ENCODE measurements at places on chromosomes 7 and 10.

DNA sequence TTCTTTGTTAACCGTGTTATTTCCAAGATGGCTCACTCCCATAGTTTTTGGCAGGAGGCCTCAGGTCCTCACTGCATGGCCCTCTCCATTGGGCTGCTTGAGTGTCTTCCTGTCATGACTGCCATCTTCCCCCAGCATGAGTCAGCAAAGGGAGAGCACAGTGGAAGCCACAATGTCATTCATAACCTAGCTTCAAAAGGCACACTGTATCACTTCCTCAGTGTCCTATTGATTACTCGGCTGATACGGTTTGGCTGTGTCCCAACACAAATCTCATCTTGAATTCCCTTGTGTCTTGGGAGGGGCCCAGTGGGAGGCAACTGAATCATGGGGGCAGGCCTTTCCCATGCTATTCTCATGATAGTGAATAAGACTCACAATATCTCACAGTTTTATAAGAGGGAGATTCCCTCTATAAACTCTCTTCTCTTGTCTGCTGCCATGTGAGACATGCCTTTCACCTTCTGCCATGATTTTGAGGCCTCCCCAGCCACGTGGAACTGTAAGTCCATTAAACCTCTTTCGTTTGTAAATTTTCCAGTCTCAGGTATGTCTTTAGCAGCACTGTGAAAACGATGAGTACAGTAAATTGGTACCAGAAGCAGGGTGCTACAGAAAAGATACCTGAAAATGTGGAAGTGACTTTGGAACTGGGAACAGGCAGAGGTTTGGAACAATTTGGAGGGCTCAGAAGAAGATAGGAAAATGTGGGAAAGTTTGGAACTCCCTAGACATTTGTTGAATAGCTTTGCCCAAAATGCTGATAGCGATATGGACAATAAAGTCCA lies 106.5 kb downstream of the PRLHR start:
- DNase-seq: no peak

- DNase-seq: no peak
Observed at GRCh38 chr10:119246862-119247549, 39.6 kb downstream of the GRK5 start.

GRCh38 chr7:94823947-94824346 lies 83.4 kb upstream of the PPP1R9A start:
- DNase-seq: peak; percentile 62

DNA sequence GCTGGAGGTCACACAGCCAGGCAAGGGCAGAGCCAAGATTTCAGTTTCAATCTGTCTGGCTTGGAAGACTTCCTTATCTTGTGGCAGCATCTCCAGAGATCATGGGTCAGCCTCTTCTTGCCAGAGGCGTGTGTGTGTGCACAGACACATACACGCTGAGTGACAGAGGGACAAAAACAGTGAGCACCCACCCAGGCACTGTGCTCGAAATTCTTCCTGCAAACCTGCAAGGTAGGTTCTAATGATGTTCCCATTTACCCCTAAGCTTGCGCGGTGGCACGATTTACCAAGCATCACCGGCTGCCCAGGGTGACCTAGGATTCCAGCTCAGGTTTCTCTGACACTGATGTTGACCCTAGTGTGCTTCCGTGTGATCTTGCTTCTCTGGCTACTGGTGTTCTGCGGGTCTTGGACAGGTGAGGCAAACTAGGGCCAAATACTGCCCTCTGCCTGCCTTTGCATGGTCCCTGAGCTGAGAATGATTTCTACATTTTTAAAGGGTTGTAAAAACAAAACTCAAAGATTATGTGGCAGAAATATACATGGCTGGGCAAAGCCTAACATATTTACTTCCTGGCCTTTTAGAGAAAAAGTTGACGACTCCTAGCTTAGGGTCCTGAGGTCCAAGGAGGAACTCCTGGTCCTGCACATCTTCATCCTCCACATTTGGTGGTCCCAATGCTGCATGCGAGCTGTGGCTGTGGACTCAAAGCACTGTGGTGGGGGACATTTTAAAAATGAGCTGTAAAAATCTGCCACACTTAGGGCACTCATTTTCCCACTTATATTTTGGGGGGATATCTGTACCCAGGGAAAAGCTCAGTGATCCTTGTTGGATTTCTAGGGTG lies 268.5 kb downstream of the RPS24 start:
- DNase-seq: no peak

GRCh38 chr7:157502701-157503111 lies 165.9 kb downstream of the DNAJB6 start:
- DNase-seq: no peak

- no peak for DNase-seq
Observed at GRCh38 chr10:59887972-59888640, 18.2 kb downstream of the CCDC6 start.

DNA sequence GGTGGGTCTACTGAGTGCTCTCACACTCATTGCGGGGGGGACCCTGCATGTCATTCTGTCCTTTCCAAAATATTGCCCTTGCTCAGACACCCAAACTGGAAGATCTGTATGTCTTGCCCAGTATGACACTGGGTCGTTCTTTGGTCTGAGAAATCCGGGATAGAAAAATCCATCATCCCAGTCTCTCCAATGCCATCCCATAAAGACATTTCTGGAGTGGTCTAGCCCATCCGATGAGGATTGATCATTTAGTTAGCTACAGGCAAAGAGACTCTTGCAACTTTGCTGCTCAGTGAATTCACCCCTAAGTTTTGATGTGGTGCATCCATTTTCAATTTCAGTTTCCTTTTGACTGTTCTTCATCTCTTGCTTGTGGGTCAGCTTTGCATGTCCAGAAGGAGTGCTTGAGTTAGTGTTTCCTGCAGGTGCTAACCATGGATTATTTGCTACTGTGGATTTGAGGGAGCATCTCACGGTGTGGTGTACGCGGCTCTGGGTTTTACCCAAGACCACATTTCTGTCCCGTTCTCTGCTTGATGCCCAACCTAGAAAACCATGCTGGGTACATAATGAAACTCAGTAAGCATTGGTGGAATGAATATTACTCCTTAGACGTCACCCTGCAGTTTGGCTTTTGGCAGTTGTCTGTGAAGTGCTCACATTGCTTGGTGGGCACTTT lies 247.0 kb upstream of the MKI67 start:
- no peak for DNase-seq

GRCh38 chr10:66180581-66181318 lies 745.1 kb upstream of the LRRTM3 start:
- DNase-seq: peak; percentile 67

GRCh38 chr10:59093461-59093860 lies 83.0 kb upstream of the PHYHIPL start:
- no peak for DNase-seq

- DNase-seq: no peak
Observed at GRCh38 chr7:137577184-137577583, 233.7 kb upstream of the PTN start.

DNA sequence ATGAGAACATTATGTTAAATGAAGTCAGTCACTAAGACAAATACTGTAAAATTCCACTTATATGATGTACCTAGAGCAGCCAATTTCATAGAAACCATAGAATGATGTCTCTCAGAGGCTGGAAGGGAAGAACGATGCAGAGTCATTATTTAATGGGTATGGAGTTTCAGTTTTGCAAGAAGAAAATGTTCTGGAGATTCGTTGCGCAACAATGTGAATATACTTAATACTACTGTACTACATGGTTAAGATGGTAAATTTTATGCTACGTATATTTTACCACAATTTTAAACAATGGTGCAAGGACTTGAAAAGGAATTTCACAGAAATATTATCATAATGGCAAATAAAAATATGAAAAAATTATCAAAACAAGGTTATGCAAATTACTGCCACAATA lies 972.6 kb downstream of the KCNMA1 start:
- no peak for DNase-seq

GRCh38 chr10:6689036-6689435 lies 109.0 kb upstream of the PRKCQ start:
- no peak for DNase-seq

DNA sequence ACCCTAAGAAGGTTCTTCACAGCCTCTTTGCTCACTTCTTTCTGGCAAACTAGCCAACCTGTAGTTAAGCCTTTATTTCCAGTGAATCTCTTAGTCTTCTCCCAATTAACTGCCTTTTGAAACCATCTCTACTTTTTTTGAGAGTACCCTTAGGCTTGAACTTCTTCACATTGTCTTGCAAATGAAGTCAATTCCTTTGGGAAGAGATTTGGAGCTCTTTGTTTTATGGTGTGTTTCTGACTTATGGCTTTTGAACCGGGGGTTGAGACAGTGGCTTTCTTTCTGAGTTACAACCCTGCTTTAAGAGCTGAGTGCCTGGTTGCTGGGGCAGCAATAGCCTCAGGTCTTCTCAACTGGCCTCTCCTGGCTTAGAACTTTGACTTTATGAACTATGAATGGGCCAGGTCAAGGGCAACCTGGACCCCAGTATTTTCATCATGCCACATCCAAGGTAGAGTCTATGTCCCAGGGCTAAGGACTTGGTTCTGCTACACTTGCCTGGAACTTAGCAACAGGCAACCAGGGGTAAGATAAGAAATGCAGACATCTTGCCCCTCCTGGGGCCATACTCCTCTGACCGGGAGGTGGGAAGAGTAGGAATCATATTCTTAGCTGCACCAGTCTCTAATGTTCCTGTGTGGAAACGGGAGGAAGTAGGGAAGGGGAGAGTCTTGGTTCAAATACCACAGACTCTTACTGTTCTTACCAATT lies 53.0 kb downstream of the SP4 start:
- DNase-seq: no peak

DNA sequence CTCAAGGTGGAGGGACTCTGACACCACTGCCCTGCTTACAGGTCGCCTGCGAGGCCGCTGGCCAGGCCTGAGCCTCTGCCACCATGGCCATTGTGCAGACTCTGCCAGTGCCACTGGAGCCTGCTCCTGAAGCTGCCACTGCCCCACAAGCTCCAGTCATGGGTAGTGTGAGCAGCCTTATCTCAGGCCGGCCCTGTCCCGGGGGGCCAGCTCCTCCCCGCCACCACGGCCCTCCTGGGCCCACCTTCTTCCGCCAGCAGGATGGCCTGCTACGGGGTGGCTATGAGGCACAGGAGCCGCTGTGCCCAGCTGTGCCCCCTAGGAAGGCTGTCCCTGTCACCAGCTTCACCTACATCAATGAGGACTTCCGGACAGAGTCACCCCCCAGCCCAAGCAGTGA lies 2.8 kb downstream of the LZTS2 start:
- no peak for DNase-seq

- DNase-seq: no peak
Observed at GRCh38 chr10:116158036-116158435, 115.0 kb downstream of the GFRA1 start.

DNA sequence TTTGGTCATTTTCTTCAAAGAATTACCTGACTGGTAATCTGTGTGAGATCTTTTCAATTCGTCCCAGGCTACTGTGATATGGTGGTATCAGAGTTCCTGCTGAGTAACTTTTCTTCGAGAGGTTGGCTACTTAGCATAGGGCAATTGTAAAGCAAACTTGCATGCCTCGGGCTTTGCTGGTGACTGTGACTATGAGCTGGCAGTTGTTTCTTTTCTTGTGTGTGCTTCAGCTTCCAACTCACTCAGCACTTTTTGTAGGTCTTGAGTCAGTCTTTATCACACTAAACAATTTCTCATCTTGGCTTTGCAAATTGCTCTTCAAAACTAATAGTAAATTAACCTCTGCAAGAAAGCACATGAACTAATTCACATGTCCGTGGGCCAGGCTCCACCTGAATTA lies 44.3 kb downstream of the PRR15 start:
- peak; percentile 37 for DNase-seq

GRCh38 chr10:62268027-62268398 lies 631 bp downstream of the RTKN2 start:
- DNase-seq: no peak

- no peak for DNase-seq
Observed at GRCh38 chr10:99403674-99404073, 26.8 kb downstream of the GOT1 start.

Measured in LoVo (cell line).